ENCODE measurements at places on chromosomes 6 and 20.

DNA sequence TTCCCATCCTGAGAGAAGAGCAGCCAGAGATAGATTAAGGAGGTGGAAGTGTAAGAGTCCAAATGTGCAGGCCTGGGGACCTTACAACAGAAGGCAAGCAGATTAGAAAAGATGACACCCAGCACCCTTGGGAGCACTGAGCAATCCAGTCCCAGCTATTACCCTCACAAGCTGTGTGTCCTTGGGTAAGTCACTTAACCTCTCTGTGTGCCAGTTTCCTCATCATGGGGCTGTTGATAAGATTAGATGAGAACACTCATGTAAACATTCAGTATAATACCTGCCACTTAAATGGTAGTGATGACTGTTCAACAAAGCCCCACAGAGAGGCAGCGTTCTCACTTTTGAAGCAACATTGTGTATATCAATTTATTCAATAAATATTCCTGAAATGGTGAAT is 114.8 kb upstream of the CST7 start:
- no peak for DNase-seq

DNA sequence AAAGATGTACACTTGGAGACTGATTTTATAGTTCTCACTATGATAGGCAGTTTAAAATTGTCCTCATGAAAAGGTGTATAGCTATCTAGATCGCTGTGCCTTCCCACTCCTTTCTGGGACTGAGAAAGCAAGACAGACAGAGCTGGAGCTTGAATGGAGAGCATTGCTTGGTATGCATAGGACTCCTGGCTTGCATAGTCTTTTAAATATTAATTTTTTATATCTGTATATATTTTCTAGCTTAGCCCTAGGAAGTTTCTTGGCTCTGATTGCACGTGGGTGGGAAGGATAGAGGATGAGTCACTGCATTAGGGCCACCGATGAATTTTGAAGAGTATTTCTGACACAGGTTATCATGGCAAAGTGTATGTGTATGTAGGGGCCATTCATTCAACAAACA is 150.0 kb upstream of the SPACA1 start:
- DNase-seq, result no peak

DNA sequence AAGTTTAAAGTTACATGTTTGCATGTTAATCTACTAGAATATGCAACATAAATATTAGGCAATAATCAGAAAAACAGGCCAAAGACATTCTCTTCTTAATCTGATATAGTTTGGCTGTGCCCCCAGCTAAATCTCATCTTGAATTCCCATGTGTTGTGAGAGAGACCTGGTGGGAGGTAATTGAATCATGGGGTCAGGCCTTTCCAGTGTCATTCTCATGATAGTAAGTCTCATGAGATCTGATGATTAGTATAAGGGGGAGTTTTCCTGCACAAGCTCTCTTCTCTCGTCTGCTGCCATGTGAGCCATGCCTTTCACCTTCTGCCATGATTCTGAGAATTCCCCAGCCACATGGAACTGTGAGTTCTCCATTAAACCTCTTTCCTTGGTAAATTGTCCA is 1241.7 kb upstream of the ADGRB3 start:
- no peak for DNase-seq

DNA sequence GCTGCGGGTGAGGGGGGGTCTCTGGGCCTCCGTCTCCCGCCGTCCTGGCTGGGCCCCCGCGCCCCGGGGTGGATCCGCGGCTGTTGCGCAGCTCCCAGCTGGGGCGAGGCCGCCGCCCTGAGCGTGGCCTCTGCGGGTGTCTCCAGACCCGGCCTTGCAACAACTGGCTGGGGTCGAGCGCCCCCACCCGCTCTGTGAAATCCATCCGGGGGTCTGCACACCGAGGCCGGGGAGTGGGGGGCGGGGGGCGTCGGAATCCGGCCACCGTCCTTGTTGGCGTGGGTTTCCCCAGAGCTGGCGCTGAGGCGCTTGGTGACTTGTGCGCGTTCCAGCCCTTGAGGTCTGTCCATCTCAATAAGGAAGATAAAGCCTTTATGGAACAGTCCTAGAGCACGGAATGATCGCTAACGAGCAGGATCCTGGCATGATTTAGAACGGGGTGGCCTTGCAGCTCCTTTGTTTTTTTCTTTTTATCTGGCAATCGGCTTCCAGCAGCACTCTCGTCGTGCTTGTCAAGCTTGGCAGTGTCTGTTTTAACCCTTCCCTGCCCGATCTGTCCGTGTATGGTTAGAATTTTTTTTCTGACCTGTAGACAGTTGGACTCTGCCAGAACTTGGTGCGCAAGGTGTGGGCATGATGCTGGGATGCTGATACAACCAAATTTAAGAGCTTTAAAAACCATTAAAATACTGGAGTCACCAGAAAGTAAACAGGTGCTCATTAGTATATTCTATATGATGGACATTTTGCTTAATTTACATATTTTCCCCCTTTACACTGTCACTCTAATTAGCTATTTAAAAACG is 675 bp downstream of the DSTN start:
- DNase-seq, result no peak

DNA sequence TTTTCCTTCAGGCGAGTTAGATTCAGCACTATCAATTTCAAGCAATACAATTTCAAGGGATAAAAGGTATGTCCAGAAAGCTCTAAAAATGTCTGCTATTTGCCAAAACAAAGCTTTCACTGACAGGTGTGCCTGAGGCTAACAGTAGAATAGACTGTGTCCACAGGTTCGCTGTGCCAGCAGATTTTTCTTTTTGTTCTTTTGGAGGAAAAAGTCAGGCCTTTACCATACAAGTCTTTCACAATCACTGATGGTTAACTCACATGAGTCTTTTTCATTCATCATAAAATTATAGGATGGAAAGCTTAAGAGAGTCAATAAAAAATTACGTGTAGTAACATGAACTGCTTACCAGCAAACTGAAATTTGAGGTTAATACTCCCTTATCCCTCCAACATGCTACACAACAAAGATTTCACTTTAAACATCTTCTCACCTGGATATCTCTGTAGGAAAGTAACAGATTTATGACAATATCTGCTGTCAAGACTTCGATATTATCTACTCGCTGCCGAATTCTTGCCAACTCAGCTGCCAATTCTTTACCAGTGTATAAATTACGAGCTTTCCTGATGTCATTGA is 95.4 kb downstream of the MAP3K5 start:
- DNase-seq, result no peak

- DNase-seq, result no peak
These were observed 3.3 kb downstream of the RAB22A start for GRCh38 chr20:58312836-58313235.

All from activated CD8-positive, alpha-beta memory T cell treated with anti-CD3 and anti-CD28 coated beads for 4 hours (primary cell).